ENCODE measurements at places on chromosomes 1 and 21.
A peak's percentile ranks its signal among the peaks of the same experiment; 100 is the strongest.

DNA sequence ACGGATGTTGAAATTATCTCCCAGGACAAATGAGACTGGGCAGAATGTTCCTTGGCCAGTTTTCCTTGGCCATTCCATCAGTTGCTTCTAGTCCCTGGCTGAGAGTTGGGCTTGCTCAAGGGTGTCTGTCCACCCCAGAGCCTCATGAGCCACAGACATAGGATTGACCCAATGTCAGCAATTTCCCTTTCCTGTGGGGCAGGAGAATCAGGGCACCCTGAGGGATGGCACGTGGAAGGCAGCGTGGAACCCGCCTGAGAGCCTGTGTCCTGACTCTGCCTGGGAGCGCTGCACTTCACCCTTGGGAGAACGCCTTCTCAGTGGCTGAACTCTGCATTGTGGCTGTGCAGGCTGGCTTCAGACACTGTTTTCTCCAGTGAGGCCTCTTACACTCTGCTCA is 71.3 kb upstream of the B3GALNT2 start:
- DNase-seq = no peak

- DNase-seq = no peak
Measured at GRCh38 chr1:59568158-59568935, 246.4 kb upstream of the HOOK1 start.

- no peak for DNase-seq
Measured at GRCh38 chr1:174114106-174114505, 45.2 kb upstream of the RABGAP1L start.

DNA sequence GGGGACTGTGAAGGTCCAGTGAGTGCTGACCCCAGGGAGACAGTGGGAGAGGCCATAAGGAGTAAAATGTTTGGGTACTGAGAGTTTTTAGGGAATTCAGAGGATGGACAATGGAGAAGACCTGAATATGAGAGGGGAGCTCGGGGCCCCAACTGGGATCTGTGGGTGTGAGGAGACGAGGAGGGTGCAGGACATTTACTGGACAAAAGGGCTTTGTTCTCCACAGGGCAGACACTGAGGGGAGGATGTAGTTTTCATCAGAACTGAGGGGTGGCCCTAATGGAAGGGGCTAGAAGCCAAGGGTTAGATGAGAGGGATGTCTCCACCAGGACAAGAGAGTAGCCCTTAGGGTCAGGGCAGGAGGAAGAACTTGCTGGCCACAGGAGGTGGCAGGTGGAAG is 30.0 kb downstream of the TMCC2 start:
- no peak for DNase-seq

- DNase-seq = no peak
Measured at GRCh38 chr1:20248971-20249612, 41.6 kb upstream of the VWA5B1 start.

DNA sequence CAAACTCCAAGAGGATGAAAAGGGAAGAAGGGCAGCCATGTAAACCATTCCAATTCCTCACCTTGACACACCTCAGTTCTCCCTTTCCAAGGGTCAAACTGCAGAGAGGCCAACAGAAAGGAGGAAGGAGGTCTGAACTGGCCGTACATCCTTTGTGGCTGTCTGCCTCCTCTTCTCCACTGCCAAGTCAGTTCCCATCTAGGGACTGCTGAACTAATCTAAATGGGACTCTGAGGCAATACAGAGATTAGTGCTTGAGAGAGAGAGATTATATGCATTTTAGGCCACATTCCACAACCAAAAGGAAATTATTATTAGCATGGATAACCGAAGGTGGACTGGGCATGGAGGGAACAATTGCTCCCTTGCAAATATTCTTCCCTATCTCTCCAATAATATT is 2.7 kb downstream of the ARHGEF11 start:
- no peak for DNase-seq

DNA sequence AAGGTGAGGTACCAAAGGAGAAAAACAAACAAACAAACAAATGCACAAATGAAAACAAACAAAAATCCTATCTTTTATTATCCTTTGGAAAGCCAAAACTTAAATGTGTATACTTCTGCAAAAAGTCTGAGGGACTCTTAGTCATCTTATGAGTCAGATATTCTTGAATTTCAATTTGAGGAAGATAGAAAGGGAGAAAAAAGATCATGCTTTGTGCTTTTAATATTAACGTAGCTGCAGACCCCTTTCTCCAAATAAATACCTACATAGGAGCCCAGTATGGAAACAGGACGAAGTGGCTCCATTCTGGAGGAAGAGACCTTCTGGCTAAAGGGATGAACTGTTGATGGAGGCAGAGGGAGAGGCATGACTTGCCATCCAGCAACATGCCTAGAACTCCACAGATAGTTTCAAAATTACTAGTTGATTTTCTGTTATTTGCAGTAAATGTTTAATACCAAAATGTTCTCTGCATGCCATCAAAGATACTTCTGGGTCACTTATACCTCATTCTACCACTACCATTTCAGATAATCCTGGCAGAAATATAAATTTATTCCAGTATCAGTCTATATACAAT is 25.4 kb downstream of the NUP210L start:
- DNase-seq = no peak

- DNase-seq = no peak
Measured at GRCh38 chr1:192706936-192707335, 71.0 kb downstream of the RGS13 start.

- DNase-seq = no peak
Measured at GRCh38 chr1:205020466-205020865, 22.5 kb upstream of the CNTN2 start.

DNA sequence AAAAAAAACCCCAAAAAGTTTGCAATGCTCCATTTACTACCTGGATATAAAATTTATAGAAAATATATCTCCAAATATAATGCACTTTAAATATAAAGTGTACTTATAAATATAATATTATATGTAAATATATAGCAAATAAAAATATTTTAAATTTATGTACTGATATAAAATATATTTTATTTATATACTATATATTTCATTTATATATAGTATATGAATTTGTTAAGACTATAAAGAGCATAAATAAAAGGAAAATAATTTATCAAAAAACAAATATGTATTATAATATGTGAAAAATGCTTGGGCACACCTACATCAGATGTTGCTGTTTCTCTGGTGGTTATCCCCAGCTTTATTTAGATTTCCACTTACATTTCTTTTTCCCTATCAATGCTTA is 71.0 kb upstream of the ZBTB18 start:
- DNase-seq = no peak

GRCh38 chr1:106120789-106121188 is 935.7 kb upstream of the PRMT6 start:
- DNase-seq = no peak

GRCh38 chr1:7069931-7070330 is 284.7 kb downstream of the CAMTA1 start:
- DNase-seq = no peak

- DNase-seq = peak; percentile 84
Measured at GRCh38 chr21:38853421-38853919, 47.7 kb downstream of the ETS2 start.

DNA sequence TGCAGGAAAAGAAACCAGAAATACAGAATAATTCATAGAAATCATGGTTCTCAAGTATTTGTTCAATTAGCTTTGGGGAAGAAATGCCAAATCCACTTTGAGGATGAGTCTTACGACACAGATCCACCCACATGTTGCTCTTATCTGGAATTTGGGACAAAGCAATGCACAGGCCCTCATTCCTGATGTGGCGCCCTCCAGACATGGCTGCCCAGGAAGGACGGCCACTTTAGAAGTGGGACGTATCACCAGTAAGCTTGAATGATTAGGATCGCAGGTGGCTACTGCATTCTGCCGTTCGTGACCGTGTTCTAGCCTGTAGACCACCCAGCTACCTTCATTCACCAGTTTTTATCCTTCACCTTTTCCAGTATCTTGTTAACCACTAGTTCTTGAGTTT is 20.1 kb upstream of the NCMAP start:
- no peak for DNase-seq

DNA sequence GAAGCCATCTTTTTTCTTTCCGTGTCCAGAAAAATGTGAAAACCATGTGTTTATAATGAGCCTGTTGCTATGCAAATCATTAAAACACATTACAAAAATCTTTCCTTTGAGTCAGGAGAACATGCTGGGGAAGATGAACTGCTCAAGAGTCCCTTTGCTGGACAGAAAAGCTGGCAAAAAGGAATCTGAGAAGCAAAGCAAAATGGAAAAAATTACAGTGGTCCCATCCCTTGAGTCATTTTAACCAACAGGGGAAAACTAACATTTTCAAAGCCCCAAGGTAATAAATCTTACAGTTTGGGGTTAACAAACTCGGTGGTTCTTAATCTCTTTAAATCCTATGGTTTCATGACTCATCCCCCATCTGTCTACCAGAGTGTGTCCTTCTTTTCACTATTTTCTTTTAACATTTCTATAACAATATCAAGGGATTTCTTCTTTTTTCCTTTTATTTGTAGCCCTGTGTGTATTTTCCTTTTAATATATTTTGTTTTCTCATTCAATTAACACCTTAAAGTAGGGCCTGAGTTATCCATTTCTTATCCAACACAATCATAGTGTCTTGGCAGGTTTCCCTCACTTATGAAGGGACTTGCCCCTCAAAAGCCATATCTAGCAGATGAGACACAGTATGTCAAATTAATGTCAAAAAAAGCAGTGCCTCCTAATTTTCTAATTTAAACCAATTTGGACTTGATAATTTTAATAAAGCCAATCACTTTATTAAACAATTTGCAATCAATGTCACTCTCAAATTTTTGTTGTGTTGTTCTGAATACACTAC is 105.4 kb downstream of the PTPN14 start:
- DNase-seq = no peak

DNA sequence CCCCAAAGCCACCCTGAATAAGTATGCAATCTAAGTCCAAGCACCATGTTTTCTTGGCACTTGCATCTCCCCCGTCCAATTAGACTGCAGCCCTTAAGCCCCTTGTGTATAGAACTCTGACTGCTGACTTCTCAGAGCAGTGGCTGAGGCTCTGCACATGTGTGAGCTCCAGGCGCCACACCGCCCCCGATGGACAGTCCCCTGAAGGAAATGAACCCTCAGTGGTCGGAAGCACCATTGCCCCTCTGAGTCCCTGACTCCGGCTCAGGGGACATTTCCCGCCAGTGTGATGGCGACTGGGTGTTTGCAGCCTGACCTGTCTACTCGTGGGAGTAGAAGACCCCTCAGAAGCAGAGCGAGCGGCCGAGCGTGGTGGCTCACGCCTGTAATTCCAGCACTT is 37.2 kb upstream of the SCCPDH start:
- no peak for DNase-seq

- no peak for DNase-seq
Measured at GRCh38 chr1:17581389-17582123, 42.1 kb downstream of the ARHGEF10L start.

DNA sequence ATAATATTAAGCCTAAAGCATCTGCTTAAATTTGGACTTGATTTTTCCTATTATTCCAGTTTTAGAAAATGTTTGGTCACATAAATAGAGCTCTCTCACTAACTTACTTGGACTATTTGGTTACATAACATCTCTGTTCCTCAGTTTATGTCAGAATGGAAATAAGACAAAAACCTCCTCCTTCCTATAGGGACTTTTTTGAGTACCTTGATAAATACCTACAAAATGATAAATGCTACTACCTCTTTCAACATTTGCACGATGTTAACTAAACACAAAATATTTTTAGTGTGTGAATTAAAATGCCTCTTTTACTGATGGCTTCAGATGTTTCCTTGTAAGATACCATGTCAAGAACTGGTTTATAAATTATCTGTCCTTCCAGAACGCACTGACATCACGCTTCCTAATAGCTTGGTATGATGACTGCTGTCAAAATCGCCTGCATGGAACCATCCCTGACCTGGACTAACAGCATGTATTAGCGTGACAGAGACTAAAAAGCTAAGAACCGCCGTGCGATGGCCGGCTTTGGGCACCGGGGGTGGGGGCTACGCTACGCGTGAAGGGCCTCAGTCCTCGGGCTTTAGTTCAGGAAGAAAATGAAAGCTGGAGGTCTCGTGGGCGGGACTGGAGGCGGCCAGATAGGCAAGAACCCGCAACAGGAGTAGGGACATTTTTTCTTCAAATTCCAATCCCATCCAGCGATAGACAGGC is 133.2 kb upstream of the BARHL2 start:
- no peak for DNase-seq

DNA sequence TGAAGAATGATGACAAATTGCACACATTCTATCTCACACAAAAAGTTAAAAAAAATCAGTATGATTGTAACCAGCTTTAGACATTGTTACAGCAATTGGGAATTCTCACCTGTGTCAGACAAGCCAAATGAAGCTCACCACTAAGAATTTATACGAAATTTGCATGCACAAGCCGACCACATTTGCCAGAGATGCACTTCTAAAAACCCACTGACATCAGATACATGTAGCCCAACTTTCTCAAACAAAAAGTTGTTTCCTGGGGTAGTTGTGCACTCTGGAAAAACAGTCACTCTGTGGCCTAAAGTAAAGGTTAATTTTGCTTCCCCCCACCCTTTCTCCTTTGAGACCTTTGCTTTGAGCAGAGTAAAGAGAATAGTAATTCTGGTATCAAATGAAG is 67.9 kb upstream of the IL12RB2 start:
- no peak for DNase-seq

DNA sequence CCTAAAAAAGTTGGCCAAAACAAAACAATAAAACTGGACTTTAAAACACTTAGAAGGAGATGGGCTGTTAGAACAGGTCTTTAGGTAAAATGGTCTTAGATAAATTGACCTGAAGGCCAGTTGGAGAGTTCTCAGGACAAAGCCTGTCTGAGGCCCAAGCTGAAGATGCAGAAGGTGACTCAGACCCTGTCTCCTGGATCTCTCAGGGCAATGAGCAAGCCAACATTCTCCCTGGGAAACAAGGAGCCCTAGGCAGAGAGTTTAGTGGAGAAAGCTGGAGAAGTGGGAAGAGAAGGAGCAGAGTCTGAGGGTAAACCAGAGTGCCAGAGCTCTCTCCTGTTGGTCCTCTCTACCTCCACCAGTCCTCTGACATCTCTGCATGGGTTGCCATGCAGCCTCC is 70.1 kb downstream of the FCRL5 start:
- no peak for DNase-seq

DNA sequence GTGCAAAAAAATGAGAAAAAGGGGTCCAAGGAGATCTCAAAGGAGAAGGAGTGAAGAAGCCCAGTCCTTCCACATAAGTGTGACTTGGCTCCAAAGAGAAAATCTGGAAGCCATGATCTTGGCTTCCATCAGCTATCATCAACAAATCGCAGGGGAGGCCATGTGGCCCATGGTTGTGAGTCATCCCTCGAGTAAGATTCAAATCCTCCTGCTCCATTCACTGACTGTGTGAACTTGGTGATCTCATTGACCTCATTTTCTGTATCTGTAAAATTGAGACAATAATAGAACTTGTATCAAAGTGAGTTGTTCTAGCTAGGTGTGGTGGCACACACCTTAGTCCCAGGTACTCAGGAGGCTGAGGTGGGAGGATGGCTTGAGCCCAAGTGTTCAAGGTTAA is 79.1 kb upstream of the OLIG2 start:
- DNase-seq = no peak

- no peak for DNase-seq
Measured at GRCh38 chr1:177219554-177220458, 49.0 kb downstream of the BRINP2 start.

DNA sequence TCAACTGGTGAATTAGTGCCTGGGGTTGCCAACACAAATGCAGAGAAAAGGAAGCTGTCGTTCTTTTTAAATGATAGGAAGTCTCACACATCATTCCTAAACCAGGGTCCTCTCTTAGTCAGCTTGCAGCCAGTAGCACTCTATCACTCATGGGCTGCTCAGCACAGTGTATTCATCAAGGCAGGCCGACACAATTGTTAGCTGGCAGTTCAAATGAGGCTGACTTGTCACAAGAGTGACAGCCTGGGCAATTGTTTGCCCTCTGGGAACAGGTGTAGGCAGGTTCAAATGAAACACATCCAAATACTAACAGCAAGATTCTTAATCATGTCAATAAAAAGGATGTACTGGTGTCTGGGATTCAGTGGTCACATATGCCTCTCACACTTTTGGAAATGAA is 76.9 kb downstream of the ERICH3 start:
- no peak for DNase-seq
